ENCODE measurements at places on chromosomes 13 and 19.

GRCh38 chr19:38648769-38649304 lies 1.4 kb downstream of the ACTN4 start:
- DNase-seq = no peak

DNA sequence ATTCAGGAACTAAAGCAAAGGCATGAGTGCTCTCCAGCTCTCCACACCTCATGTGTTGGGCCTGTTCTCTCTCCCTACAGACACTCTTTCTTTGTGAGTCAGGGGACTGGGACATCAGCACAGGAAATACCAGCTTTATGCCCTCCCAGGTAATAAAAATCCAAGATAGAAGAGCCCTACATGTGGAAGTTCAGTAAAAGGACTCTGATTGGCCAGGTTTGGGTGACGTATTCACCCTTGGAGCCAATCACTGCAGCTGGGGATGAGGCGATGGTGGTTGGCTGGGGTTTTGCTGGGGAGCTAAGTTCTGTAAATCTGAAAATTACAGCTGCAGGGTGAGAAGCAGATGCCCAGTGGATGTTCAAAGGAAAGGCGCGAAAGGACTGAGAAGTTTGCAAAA lies 32.5 kb downstream of the CCDC70 start:
- no peak for DNase-seq

DNA sequence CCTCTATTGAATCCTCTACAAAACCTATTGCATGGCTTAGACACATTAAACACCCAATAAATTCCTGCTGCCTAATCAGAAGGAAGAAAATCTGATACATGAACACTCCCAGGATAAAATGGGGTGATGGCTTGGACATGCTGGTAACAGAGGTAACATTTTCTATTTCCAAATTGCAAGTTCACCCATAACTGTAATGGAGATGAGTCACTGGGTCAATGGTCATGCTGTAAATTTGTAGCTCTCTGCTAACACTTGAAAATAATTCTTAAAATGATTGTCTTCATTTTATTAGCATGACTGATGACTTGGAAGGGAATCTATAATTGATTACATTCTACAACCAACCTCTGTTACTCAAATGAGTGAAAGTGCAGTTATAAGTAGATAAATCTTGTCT lies 434.1 kb downstream of the FGF14 start:
- DNase-seq = no peak

DNA sequence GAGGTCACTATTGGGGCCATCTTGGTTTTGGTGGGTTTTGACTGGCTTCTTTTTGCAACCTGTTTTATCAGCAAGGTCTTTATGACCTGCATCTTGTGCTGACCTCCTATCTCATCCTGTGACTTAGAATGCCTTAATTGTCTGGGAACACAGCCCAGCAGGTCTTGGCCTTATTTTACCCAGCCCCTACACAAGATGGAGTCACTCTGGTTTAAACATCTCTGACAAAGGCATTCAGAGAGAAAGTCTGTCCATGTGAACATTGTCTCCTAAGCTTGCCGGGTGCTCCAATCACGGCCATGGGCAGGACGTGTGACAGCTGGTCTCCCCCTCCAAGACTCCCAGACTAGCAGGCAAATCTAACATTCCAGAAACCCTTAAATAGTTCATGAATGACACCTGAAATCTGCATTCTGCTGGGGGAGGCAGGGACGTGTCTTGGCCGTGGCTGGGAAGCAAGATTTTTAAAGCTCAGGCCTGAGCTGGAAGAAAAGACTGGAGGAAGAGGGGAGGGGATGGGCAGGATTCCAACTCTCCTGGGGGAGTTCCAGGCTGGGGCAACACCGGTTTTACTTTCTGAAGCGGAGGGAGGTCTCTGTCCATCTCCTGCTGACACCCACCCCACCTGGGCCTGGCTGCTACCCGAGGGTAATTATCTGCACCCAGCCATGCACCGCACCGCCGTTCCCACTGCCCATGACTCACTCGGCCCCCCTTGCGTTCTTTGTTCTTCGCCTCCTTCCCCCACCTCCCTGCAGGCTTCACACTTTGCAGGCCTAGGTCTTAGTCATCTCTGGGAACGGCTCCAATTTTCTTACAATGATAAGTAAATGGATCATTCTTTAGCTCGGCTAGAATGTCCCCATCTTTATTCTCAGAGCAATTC lies 11.6 kb upstream of the OR1M1 start:
- peak; percentile 69 for DNase-seq

DNA sequence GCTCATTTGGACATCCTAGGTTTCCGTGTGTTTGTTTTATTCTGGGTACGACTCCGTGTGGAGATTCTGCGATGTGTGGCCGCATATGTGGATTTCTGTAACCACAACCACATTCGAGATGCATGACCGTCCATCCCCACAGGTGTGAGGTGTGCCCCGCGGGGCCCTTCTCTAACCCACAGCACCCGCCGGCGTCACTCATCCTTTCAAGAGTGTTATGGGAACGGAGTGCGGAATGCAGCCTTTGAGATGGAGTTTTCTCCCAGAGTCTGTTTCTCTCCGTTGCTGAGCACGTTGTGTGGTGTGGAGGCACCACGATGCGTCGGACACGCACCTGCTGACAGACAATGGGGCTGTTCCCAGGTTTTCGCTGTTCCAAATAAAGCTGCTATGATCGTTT lies 40.0 kb downstream of the C13orf46 start:
- no peak for DNase-seq

DNA sequence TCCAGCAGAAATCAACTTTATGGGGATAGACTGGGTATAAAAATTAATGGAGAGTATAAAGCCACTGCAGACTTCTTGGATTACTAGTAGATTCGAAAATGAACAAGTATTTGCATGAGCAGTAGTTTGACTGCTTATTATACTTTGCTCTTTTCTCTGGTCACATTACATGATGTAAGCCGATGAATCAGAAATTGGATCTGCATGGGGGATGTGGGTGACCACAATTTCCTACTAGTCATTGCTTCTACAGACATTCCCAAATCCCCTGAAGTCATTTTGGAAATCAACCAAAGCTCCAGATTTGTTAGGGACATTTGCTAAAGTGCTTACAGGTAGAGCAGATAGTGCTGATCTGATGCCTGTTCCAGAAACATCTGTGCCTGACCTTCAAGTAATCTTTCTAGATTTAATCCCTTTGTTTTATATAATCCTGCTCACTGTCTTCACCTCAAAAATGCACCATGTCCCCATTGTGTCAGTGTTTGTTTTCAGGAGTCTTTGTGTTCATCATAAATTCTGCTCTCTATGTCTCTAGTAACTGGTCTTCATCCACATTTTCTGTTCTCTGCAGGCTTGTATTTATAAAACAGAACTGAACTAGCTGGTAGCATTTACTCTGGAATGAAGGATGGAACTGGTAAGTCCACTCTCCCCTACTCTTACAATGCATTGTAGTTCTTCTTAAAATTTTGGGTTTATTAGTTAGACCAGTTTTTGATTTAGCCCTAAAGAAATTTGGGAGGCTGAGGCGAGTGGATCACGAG lies 201.5 kb upstream of the CSNK1A1L start:
- DNase-seq = peak; percentile 95

DNA sequence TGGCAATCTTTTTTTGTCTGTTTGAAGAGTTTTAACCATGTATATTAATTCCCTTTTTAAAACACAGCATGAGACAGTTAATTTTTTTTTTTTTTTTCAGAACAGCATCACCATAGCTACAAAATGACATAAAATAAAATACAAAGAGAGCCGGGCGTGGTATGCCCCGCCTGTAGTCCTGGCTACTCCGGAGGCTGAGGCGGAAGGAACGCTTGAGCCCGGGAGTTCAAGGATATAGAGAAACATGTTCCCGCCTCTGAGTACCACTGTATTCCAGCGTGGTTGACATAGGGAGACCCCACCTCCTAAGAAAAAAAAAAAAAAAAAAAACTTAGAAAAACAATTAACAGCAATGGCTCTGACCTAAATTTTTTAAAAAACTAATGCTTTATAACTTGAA lies 10.0 kb upstream of the INSR start:
- no peak for DNase-seq

GRCh38 chr19:51359294-51359693 lies 6.9 kb downstream of the ETFB start:
- peak; percentile 90 for DNase-seq

DNA sequence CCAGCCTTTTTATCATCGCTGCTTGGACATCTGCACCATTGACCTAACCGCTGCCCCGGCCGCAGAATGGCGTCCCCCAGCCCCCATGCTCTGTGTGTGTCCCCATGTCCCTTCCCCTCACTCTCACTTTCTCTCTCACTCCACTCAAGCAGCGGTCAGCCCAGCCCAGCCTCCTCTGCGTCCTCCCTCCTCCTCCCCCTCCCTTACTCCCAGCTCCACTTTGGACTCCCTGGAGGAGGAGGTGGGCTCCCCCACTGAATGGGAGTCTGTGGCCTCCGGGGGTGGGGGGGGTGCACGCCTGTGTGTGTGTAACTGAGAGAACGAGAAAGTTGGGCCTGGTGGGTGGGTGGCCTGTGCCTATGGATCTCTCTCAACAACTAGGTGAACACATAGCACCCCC lies 2.2 kb downstream of the MAP2K7 start:
- no peak for DNase-seq

GRCh38 chr19:49436381-49437017 lies 4.8 kb downstream of the SLC17A7 start:
- DNase-seq = no peak

- DNase-seq = no peak
These were observed 527.9 kb downstream of the MYO16 start for GRCh38 chr13:109157275-109157674.

DNA sequence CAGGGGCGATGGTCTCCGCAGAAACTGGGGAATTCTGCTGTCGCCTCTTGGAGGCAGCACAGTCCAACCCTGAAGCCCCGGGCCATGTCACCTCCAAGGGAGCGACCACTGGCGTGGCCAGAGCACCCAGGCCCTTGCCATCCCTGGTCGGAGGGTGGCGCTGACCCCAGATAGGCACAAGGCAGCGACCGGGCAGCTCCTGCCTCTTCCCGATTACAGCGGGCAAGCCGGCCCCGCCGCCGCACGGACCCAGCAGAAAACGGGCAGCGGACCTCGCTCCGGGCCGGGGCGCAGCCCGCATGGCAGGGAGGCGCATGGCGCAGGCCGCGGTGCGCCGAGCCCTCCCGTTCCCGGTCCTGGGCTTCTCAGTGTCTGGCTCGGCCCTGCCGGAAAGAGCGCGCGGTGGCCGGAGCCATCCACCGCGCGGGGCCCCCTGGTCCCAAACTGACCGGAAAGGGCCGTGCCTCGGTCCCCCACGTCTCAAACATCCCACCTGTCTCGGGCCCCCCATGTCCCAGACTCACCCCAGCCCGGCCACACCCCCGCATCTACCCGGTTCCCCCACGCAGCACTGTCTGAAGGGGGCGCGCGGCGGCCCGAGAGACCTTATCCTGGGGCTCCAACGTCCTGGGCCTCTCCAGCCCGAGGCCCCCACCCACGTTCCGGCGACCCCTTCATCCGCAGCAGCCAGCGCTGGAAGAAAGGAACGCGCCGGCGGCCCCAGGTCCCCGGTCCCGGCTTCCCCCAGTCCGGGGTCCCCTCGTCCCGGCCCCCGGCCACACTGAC lies 727 bp downstream of the CERS1 start:
- peak; percentile 13 for DNase-seq

DNA sequence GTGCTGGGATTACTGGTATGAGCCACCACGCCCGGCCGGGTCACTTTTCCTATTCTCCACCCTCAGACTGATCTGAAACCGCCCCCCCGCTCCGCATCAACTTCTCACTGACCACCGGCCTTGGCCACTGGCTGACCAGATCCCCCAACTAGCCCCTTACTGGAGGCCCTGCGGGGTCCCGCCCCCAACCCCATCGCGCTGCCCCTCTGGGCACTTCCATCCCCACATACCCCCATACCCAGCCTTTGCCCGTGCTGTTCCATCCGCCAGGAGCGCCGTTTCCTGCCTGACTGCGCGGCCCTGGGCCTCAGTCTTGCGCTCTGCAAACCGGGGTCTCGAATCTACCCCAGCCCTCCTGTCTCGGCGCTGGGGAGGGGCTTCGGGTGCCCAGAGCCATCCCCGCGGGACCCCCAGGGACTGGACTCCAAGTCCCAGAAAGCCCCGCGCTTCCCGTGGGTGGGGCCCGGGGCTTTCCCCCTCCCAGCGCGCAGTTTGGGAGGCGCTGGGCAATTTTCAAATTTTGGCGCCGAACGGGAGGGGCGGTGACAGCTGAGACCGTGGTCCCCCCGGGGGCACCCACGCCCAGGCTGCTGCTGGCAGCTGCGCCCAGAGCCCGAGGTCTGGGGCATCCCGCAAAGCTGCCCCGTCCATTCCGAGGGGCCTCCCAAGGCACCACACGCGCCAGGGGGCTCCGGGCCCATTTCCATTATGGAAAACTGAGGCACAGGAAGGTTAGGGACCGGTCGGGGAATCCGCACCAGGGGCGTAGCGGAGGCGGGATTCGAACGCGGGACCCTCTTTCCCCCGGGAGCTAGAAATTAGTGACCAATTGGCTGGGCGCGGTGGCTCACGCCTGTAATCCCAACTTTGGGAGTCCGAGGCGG lies 5.2 kb upstream of the LMNB2 start:
- DNase-seq = peak; percentile 50

DNA sequence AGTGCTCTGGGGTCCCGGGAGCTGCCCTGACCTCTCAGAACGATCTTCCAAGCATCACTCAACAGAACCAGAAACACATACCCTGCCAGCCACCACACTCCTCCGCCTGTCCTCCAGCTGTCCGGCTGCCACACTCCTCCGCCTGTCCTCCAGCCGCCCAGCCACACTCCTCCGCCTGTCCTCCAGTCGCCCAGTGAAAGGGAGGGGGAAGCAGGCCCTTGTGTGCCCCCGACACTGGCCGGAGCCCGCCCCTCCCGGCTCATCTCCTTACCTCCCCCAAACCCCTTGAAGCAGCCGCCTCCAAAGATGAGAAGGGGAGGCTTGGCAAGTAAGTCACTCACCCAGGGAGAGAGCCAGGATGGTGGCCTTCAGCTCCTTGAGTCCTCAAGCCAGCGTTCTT lies 40.2 kb downstream of the STK24 start:
- DNase-seq = no peak

DNA sequence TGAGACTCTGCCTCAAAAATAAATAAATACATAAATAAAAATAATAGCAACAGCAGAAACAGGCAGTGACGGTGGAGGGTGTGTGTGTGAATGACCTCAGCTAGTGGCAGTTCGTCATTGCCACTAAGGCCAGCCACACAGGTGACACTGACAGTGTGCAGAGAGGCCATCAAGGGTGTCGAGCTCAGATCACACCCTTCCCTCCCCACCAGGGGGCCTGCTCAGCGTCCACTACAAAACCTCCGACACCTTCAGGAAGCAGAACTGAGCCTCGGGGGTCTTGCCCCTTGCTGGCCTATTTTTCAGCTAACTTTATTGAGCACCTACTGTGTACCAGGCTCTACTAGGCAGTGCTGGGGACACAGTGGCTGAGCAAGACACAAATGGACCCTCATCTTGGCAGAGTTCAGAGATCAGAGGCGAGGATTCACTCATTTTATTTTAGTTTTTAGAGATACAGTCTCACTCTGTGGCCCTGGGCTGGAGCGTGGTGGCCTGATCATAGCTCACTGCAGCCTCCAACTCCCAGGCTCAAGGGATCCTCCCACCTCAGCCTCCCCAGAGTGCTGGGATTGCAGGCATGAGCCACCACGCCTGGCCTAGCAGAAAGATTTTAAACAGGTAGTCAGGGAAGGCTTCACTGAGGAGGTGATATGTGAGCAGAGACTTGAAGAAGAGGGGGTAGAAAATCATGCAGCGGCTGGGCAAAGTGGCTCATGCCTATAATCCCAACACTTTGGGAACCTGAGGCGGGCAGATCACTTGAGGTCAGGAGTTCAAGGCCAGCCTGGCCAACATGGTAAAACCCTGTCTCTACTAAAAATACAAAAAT lies 30.3 kb upstream of the SEMA6B start:
- DNase-seq = no peak

GRCh38 chr13:37884026-37884425 lies 14.5 kb upstream of the TRPC4 start:
- DNase-seq = no peak
